Posterior cingulate gyrus (tissue), 11 donors: ENCODE measurements at places on chromosomes 13 and 19.

DNA sequence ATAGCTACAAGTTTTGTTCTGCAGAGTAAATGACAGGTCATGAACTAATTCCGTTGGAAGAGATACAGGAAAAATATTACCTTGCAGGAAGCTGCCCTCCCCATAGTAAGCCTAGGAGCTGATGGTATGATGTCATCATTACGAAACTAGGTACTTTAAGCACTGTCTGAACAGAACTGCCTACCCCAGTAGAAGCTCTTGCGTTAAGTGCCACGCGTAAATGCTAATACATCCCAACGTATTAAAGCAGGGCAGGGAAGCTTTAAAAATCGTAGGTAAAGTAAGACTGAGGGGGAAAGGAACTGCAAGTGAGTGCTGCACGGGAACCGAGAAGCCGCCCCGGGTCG lies 572 bp downstream of the UGGT2 start:
- DNase-seq, result no peak

GRCh38 chr19:49988433-49988832 lies 27.5 kb upstream of the SIGLEC11 start:
- no peak for DNase-seq

DNA sequence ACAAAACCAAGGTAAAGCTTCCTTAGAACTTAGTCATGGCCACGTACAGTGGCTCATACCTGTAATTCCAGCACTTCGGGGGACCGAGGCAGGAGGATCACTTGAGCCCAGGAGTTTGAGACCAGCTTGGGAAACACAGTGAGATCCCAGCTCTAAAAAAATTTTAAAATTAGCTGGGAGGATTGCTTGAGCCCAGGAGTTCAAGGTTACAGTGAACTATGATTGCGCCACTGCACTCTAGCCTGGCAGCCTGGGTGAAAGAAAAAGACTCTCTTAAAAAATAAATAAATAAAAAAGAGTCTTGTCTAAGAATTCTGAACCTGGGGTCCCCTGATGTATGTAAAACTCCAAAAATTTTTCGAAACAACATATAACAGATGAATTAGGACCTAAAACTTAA lies 34.9 kb downstream of the N4BP2L2 start:
- DNase-seq, result no peak

GRCh38 chr19:27905074-27905473 lies 1307.9 kb downstream of the UQCRFS1 start:
- DNase-seq, result no peak

DNA sequence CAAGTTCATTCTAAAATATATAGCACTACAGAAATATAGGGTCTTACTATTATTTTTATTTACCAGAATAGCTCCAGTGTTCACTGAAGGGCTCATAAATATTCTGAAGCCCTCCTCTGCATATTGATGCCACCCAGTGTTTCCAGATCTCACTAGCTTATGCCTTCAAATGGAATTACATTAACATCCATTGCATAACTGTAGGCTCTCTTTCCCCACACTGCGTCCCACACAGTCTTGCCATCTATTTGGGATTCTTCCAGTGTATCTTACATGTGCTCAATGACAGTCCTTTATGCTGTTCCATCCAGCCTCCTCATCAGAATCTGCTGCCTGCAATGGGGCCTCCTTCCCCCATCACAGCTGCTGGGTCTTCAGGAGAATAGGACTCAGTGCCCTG lies 137.2 kb downstream of the CYSLTR2 start:
- DNase-seq, result no peak

DNA sequence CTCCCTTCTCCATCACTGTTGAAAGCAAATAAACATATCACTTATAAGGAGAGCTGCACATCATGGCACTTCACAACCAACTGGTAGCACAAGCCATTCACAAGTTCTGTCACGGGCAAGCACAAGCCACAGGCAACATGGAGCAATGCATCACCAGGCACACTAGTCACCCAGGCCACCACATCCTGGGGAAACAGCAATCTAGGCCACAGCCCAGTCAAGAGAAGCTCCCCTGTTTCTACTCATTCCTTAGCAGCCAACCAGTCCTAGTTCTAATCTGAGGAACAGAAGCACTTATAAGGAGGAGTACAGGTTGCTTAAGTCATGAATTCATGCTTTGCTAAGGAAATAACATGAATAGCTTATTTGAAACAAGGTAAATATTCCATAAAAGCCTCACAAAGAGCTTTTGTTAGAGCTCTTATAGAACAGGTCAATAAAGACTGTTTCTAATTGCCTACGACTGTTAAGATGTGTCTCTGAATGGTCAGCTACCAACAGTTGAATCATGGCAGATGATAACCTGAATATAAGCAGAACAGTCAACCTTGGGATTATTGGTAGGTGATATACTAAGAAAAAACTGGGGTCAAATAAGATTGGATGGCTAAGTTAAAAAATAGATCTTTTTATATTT lies 169.0 kb downstream of the TBC1D4 start:
- DNase-seq, result no peak

DNA sequence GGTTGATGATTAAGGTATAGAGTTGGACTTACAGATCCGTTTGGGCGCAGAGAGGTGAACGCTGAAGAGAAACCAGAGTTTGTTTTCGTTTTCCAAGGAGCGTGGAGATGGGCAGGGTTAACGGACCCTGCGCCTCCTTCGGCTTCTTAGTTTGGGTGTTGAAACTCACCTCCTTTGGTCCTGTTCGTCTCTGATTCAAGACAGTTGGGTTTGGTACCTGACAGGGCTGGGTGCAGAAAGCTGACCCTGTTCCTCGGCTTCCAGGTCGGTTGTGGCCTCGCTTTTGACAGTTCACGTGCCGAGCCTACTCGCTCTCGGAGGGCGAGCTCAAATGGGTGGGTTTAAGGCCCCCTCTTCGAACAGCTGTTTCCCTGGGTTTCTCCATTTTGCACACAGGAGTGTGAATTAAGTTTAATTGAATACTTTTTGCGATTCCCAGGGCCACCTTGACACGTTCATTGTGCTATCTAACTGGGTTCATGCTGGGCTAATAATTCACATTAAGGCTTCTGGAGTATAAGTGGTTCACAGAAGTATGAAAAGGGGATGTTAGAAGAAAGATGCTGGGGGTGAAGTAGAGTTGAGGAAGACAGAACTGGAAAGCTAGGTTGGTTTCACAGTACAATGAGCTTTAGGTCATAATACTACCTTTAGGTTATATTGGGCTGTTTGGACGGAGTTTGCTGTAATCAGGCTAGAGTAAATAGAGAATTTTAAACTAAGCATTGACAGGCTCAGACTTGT lies 638 bp downstream of the USPL1 start:
- DNase-seq, result peak; percentile 77

DNA sequence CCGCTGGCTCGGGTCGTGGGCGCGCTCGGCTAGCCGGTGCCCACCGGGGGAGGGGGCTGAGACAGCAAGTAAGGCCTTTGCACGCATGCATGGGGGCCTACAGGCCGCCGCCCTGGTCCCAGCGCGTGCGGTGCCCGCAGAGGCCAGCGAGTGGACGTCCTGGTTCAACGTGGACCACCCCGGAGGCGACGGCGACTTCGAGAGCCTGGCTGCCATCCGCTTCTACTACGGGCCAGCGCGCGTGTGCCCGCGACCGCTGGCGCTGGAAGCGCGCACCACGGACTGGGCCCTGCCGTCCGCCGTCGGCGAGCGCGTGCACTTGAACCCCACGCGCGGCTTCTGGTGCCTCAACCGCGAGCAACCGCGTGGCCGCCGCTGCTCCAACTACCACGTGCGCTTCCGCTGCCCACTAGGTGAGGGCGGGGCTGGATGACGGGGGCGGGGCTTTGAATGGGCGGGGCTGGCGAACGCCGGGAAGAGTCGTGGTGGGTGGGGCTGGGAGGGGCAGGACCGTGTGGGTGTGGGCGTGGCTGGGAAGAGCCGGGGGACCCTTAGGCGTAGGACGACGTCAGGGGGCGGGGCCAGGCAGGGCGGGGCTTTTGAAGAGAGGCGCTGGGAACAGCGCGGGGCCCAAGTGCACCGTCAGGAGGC lies 2.1 kb downstream of the CILP2 start:
- DNase-seq, result no peak

DNA sequence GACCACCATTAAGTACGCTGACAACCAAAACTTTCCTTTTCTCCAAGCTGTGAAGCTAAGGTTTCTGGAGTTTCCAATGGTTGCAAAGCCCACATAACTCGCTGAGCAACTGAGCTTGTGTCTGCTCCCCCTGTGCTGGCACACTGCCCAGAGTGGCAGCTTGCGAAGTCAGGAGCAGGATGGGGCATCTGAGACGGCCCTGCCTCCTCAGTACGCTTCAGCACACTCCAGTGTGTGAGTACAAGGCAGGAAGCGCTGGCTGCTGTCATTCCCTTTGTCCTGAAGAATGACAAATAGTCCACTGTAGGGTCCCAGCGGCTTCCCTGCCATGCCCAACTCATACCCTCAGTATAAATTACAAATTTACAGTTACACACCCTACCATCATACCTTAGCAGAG lies 51.5 kb downstream of the SKA3 start:
- no peak for DNase-seq

- DNase-seq, result no peak
These were observed 1411.0 kb upstream of the SLC10A2 start for GRCh38 chr13:104477261-104477660.

DNA sequence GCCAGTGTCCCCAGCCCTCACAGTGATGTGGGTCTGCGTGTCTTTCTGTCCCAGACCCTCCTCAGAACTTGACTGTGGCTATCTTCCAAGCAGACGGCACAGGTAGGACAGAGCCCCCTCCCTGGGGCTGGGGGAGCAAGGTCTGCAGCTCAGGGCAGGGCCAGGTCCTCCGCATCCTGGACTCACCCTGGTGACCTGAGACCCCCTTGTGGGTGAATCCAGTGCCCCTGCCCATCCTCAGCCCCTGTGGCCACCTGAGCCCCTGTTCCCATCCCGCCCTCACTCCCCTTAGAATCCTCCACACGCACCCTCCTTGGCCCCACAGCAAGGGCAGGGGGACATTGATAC lies 39.0 kb upstream of the CD33 start:
- no peak for DNase-seq

DNA sequence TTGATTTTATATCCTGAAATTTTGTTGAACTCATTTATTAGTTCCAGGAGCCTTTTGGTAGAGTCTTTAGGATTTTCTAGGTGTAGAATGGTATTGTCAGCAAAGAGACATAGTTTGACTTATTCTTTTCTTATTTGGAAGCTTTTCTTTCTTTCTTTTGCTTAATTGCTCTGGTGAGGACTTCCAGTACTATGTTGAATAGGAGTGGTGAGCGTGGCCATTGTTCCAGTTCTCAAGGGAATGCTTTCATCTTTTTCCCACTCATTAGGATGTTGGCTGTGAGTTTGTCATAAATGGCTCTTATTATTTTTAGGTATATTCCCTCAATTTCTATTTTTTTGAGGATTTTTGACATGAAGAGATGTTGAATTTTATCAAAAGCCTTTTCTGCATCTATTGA lies 182.2 kb upstream of the SPRY2 start:
- no peak for DNase-seq

- DNase-seq, result no peak
These were observed 77.7 kb upstream of the MYO16 start for GRCh38 chr13:108551674-108552073.

DNA sequence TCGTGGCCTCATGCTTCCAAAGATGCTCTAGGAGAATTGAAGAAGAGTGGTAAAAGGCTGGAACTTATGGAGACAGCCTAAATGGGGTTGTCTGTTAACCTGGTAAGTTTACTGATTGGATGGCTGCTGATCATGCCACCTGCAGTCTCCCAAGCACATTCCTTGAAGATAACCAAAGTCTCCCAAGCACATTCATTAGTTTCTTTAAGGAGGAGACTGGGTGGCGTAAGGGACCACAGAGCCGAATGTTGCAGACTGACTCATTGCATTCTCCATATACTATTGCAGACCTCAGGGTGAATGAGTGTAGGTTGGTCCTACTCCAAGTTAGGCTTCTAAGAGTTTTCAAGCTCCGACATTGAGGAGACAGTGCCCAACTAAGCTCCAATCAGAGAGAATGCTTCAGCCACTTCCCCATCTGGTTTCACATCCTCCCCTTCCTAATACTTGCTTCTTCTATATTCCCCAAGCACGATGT lies at the start of gene IGFL3:
TSS of gene IGFL3 (minus strand) at position 51 of the 478 bp plus-strand sequence. CDS start at position 12, 39 bp downstream.
- DNase-seq, result no peak

- no peak for DNase-seq
These were observed 47.7 kb downstream of the SLC10A2 start for GRCh38 chr13:103018556-103018955.

DNA sequence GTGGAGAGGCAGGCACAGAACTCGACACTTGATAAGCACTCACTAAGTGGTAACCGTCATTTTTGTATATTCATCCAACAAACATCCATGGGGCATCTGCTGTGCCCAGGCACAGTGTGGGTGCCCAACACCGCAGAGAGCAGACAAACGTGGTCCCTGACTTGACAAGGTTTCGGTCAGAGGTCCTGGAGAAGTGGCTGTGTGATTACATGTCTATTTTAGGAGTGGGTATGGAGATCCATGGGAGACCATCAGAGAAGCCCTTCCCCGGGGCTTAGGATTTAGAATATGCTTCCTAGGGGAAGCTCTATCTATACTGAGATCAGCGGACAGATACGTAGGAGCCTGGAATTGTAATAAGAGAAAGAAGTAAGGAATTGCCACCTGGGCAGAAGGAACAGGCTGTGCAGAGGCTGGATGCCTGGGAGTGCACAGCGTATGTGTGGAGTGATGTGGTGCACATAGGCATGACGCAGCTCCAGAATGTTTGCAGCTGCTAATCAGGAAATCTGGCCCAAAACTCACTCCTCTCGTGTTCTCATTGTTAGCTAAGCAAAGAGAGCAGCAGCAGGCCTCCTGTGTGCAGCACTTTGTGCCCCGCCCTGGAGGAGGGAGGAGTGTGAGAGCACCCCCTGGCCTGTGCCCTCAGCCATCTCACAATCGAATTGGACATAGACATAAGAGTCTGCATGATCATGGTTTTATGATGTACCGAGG lies 23.0 kb upstream of the IRS2 start:
- DNase-seq, result no peak

GRCh38 chr19:9727644-9728043 lies 40.9 kb downstream of the ZNF846 start:
- DNase-seq, result no peak

DNA sequence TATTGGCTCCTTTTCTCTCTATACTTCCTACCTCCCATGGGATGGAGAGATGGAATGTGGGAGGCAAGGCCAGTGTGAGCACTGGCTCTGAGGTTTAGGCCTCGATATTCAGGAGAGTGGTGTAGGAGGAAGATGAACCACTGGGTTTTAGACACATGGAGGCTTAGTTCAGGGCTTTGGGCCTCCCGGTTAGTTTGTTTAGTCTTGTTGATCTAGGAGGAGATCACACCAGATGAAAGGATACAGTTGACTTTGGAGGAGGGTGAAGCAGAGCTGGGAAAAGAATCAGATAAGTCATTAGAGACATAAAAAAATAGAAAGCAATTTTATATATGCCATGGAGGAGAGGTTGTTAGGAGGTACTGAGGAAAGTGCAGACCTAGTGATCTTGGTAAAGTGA lies 30.9 kb downstream of the RNASEH2B start:
- no peak for DNase-seq

DNA sequence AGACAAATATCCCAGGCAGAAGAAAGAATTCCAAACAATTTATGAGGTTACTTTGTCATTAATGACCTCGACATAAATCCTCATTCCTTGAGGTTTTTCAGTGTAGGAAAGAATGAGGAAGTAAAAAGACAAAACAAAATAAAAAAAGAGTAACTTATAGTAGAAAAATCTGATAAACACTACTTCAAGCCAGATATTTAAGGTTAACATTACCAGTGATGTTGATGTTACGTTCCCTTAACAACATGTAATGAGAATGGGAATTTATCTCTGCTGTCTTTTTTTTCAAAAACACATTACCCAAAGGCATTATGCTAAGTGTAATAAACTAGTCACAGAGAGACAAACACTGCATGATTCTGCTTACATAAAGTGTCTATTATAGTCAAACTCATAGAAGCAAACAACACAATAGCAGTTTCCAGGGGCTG lies 935.1 kb downstream of the SLITRK1 start:
- DNase-seq, result no peak

GRCh38 chr13:113201815-113202214 lies 6.7 kb downstream of the PCID2 start:
- no peak for DNase-seq
